ENCODE measurements at places on chromosomes 4 and X.

- no peak for DNase-seq
Observed at GRCh38 chrX:138858951-138859350, 147.4 kb upstream of the FGF13 start.

DNA sequence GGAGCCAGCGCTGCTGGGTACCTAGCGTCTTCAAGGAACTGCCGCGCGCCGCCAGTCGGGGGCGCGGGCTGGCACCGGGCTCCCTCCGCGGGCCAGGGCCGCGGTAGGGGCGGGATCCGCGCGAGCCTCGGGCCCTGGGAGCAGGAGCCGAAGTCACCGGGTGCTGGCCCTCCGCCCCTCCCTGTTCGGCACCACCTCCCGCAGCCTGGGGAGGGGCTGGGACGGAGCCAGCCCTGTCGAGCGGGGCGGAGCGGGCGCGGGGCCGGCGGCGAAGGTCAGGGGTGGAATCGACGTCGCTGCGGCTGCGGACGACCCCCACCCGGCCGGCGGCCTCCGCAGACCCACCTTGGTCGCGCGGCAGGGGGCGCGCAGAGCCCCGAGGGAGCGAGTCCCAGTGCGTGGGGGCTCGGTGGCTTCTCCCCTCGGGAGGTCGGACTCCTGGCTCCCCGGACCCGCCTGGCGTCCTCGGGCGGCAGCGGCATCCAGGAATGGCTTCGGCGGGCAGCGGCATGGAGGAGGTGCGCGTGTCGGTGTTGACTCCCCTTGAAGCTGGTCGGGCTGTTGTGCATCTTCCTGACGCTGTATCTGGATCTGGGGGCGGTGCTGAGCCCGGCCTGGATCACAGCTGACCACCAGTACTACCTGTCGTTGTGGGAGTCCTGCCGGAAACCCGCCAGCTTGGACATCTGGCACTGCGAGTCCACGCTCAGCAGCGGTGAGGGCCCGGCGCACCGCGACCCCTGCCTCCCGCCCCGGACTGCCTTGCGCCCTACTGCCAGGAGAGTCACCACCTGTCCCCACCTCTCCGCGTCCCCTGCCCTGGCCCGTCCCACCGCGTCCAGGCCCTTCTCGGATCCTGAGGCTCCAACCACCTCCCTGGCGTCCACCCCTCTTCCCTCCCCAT, 50.5 kb upstream of the FAM47C start:
- DNase-seq, result no peak

DNA sequence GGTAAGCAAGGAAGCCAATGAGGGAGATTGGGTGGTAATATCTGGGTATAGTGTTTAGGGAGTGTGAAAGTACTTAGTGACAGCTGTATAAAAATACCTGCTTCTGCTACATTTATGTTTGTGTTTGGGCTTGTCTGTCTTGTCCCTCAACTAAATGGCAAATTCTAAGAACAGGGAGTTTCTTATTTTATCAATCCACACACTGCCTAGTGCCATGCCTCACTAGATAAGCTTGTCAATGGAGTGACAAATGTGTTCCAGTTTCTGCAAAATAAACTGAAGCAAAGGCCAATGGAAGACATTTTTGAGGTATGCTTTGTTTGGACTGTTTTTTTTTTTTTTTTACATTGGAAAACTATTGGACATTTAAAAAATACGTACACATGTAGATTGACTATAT, 418.0 kb downstream of the SH2D1A start:
- no peak for DNase-seq

DNA sequence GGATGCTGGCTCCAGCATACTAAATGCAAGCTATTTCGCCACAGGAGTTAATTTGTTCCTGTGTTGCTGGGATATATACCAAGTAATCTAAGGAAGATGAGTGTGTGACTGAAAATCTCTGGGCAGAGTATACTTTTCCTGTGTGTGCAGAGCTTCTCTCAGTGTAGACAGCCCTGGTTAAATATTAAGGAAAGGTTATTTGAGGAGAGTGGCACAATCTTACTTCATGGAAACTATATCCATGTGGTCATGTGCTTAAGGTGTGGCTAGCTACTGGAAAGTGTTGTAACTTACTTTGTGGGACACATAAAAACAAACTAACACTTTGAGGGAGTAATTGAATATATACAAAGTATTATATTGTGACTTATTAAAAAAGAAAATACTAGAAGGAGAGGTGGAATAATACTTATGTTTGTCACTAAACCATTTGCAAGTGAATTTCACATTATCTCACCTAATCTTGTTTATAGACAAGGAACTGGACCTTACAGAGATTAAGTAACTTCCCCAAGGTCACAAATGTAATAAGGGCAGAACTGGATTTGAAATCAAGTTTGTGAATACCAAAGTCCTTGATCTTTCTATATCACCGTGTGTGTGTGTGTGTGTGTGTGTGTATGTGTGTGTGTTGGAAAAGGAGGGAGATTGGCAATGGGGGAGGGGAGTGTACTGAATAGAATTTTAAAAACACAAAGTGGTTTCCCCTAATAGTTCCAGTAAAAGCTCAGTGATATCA, 408.2 kb upstream of the NR3C2 start:
- no peak for DNase-seq

GRCh38 chr4:127988638-127989037, 23.4 kb downstream of the ABHD18 start:
- DNase-seq, result no peak

DNA sequence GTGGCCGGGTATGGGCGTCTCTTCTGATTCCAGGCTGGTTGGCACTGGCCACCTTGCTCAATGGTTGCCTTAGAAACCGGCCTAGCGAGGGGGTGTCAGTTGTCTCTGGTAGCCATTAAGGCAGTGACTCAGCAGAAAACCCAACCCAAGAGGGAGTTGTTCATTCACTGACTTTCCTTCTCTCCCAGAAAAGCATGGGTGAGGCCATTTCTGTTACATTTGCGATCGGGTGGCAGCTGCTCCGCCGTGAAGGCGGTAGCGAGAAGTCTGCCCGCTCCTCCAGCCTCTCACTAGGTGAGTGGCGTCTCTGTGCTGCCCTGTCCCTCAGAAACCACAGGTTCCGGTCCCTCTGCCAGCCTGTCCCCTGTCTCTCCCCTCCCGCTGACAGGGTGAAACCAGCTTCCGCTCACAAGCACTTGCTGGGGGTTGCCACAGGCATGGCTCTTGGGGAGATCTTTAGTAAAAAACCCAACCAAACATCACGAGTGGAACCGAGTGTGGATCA, 17.4 kb downstream of the IRAK1 start:
- peak; percentile 51 for DNase-seq

- no peak for DNase-seq
Observed at GRCh38 chr4:140944572-140944971, 188.4 kb upstream of the TBC1D9 start.

- DNase-seq, result no peak
Observed at GRCh38 chrX:153638436-153639176, 8.4 kb upstream of the DUSP9 start.

DNA sequence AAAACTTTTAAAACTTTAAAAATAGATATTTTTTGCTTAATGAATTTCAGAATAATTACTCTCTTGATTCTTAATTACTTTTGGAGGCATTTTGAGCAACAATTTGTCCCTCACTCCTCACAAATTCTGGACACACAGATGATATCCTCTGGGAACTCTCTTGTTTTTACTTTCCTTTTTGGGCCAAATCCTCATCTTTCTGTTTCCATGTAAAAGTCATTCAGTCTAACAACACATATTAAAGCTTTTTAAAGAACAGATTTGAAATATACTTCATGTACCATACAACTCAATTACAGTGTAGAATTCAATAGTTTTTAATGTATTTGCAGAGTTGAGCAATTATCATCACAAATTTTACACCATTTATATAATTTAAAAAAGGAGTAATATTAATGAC, 983.1 kb downstream of the STIM2 start:
- no peak for DNase-seq

DNA sequence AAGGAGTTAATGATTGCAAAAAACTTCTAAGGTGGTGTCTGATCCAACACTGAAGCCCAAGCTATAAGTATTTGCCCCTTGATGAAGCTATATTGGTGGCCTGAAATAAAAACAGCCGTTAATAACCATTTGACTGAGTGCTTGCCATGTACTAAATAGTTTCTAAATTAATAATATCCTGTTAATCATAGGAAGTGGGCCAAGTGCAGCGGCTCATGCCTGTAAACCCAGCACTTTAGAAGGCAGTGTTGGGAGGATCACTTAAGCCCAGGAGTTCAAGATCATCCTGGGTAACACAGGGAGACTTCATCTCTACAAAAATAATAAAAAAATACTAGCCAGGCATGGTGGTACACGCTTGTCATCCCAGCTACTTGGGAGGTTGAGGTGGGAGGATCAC, 8.3 kb downstream of the NDP start:
- DNase-seq, result no peak

- no peak for DNase-seq
Observed at GRCh38 chr4:127868196-127868595, 12.5 kb upstream of the PLK4 start.

- DNase-seq, result no peak
Observed at GRCh38 chr4:58514299-58514698, 1404.1 kb upstream of the IGFBP7 start.

GRCh38 chr4:55948726-55949481, at the start of gene CEP135:
CEP135 (plus strand) TSS chr4:55948945; CDS start chr4:55952131, 3,186 bp downstream.
- peak; percentile 93 for DNase-seq

- DNase-seq, result no peak
Observed at GRCh38 chr4:83771113-83771705, 235.3 kb downstream of the GPAT3 start.

DNA sequence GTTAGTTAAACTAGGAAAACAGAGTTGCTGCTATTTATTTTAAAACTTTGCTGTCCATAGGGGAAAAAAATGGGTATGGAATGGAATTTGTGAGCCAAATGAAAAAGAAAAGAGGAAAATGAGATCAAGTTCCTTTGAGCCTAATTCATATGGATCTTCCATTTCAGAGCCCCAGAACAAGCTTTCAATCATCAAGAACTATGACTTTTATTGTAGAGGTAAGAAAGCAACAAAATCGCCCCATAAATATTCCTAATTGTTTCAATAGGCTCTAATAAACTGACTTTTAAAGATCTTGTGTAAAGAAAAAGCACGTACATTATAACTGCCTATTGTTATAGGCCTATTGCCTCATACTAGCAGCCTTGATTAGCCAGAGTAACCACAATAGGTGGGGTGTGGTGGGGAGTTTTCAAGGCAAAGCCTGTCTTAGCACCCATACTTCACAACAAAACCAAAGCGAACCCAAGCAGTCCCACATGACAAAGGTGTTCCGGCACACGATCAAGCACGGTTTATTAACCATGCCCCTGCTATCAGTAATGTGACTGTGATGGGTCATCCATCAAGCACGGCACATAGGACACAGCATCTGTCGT, 44.4 kb downstream of the RBM47 start:
- DNase-seq, result no peak

DNA sequence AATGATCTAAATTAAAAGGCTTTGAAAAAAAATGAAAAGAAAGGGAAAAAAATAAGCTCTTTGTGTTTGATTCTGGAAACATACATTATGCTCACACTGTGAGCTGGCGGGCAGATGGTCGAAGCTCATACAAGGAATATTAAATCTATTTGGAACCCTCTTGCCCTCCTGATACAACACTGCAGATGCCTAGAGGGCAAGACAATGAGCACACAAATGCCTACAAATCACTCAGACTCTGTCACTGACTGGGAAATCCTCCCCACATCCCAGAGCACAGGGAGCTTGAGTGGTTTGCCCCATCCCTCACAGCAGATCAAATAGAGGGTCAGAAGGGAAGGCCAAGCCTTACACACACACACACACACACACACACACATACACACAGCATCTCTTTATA, 320.4 kb downstream of the HNRNPD start:
- no peak for DNase-seq

DNA sequence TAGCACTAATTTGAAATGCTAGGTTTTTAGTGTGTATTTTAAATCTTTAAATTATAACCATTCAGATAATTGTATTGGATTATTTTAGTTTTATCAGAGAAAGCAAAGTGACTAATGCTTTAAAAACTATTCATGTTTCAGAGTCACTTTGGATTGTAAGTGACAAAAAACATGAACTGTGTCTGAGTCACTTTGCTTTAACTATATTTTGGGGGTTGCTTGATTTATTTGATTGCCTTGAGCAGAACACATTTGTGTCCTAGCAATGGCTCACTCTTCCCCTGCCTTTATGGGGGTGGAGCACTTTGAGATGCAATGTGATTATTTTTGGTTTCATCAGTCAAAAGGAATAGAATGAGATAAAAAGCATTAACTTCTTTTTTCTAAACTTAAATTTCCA, 188.4 kb upstream of the ARX start:
- no peak for DNase-seq

All from NCI-H774 (cell line).